Pericardium fibroblast (primary cell): ENCODE measurements at places on chromosomes 5 and 9. TPM values are rescaled to one million over a fixed set of nuclear protein-coding genes. Genes with fewer than 3 reads are reported as not detected.

Gene NUTM2G
- total RNA-seq = not detected in 2 replicates

Gene CSNK1G3
- total RNA-seq = 38.4 and 45.0 TPM in 2 replicates

Gene HEMGN
- total RNA-seq = not detected in 2 replicates

Gene PPP1R26
- total RNA-seq = 9.1 and 11.1 TPM in 2 replicates

Gene LCN9
- total RNA-seq = not detected in 2 replicates

Gene DYNC2I2
- 27.4 and 33.6 TPM in 2 replicates for total RNA-seq

Gene PCDHGB3
- 0.58 and 1.8 TPM in 2 replicates for total RNA-seq

Gene CD72
- total RNA-seq = 1.6 and 2.2 TPM in 2 replicates

Gene SLC36A3
- not detected in 2 replicates for total RNA-seq
